ENCODE measurements at places on chromosomes 3 and 15.

DNA sequence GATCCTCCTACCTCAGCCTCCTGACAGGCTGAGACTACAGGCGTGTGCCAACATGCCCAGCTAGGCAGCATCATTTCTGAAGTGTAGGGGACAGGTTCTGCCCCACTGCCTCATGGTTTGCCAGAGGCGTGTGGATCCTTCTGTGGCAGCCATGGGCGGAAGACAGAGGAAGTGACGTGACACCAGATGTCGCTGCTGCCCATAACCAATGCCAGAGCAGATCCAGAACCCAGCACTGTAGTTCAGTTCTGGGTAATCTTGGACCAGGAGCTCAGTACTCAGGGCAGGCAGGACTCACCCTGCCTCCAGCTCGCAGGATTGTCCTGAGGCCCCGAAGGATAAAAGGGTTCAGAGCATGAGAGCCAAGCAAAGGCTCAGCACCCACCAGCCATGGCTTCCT, 8.2 kb downstream of the RBPMS2 start:
- no peak for DNase-seq

- DNase-seq, result no peak
These were observed 440.1 kb downstream of the GABRG3 start for GRCh38 chr15:27410996-27411605.

GRCh38 chr3:186414735-186415419, 52.8 kb upstream of the DGKG start:
- no peak for DNase-seq

DNA sequence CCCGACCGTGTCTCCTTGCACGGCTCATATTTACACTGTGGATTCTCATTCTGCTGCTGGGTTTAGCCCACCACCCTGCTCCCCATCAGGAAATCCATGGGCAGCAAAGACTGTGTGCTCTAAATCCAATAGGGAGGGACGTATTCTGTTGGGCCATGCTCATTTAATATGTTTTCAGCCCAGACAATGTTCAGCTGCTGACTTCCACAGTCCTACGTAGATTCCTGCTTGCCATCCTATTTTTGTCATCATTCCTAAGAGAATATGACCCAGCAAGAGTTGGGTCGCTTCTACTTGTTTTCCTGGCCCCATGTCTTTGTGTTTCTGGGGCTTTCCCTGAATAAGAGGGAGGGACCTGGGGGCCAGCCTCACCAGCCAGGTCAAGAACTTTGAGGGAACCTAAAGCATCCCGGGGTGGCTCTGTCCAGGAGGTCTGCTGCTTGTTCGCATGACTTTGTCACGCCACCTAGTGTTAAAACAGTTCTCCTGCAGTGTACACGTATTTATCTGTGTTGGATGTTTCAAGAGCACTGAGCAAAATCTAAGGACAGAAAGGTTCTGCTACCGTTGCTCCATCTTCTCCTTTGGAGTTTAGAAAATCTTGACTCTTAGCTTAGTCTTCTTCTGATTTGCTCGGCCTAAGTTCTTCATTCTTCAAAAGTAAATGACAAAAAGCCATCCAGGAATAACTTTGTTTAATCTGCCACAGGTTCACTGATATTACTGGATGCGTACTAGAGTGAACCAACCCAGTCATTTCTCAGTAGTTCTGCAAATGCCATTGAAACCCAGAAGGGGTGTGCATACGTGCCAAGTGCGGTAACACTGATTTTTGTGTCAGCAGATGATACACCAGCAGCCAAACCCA, 79.8 kb upstream of the NR2E3 start:
- DNase-seq, result peak; percentile 5

DNA sequence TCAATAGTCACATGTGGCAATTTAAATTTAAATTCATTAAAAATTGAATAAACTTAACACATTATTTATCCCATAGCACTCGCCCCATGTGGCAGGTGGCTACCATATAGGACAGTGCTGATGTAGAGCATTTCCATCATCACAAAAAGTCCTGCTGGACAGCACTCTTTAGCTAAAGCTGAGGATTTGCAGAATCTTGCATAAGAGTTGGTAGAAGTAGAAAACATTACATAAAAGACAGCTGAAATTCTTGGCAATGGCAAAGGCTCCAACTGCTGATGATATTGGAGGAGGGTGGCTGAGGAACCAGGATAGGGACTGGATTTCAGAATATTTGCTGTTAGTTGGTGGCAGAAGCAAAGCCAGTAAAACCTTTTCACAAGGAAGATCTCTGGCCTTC, 230.7 kb upstream of the SATB1 start:
- no peak for DNase-seq

DNA sequence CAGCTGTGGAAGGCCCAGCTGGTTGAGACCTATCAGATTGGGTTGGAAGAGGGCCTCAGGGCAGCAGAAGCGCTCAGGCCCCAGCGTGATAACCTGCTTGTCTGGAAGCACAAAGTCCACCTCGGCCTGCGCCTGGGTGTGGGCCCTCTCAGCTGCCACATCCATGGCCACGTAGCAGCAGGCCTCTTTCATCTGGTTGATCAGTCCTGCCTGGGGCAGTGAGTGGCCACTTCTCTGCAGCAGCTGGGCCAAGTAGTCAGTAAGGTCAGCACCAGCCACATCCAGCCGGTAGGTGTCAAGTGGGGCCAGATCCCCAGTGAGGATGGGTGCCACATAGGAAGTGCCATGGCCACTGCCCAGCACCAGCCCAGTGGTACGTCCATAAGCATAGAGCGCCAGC, 3.9 kb upstream of the CAMKV start:
- no peak for DNase-seq

DNA sequence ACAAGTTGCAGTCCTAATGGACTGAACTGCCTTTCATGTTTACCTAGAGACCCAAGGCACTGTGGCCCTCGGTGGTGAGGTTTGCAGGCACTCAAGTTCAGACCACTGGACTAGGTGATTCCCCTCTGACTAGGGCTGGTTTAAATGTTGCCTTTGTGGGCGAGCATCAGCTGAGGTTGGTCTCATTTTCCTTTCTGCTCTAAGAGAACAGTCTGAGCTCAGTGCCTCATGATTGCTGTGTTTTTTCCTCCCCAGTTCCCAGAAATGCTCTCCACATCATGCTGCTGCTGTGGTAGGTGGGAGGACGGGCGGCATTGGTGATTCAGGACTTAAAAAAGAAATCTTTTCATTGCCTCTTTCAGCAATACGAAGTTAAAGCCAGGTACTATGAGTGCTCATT, 237.2 kb downstream of the MBNL1 start:
- DNase-seq, result no peak

- DNase-seq, result no peak
These were observed 5.1 kb downstream of the CHRD start for GRCh38 chr3:184384856-184385422.

DNA sequence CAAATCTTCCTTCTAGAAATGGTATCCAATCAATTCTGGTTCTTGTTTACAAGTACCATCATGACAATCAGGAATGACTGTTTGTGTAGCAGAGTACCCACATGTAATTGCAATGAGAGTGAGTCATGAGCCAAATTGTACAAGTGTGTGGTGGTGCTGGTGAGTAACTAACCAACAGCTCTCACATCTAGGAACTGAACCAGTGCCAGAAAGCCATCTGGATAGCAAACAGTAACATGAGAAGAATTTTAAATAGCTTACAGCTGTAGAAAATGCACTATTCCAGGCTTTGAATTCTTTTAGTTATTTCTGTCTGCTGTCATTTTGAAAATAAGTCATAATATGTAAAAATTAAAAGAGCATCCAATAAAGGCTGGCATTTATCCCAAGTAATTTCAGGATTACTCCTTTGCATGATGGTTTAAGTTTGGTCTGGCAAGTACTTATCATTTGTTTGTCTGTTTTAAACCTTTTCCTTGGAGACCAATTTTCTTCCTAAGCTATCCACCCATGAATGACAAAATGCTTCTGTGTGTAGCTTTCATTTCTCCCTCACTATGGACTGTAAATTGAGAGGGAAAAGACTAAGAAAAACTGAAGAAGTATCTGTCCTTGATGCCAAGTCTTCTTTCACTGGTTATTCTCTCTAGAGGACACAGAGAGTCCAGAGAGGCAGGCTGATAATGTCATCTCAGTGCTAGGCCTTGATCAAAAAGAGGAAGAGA, 60.0 kb downstream of the PIK3CB start:
- peak; percentile 8 for DNase-seq

Measured in NCI-H1417 treated with DMSO at 0.1 percent for 48 hours (cell line).